ENCODE measurements at places on chromosomes 2 and 18.

DNA sequence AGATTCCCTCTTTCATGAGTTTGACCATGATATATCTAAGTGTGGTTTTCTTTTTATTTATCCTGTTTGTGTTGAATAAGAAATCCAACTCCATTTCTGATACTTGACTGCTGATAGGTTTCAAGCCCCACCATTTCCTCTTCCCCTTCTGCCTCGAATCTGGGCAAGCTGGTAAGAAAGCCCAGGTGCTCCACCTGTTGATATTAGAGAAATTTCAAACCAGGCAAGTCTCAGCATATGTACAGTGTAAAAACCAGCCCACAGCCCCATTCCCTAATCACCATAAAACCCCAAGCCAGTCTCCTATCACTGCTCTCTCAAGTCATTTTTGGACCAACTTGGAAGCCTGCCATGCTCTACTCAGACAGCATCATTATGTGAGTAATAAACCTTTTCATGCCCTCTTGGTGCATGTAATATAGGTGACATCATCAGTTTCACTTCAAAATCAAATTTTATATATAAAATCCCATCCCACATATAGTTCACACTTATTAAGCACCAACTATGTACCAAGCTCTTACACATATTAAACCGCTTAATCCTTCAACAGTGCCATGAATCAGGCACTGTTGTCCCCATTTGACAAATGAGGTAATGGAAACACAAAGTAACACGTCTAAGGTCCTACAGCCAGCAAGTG lies 46.6 kb downstream of the SMAD2 start:
- DNase-seq: no peak

- DNase-seq: no peak
Observed at GRCh38 chr18:49731421-49731841, 81.9 kb downstream of the ACAA2 start.

- DNase-seq: no peak
Observed at GRCh38 chr2:225400546-225401400, 1.3 kb downstream of the NYAP2 start.

DNA sequence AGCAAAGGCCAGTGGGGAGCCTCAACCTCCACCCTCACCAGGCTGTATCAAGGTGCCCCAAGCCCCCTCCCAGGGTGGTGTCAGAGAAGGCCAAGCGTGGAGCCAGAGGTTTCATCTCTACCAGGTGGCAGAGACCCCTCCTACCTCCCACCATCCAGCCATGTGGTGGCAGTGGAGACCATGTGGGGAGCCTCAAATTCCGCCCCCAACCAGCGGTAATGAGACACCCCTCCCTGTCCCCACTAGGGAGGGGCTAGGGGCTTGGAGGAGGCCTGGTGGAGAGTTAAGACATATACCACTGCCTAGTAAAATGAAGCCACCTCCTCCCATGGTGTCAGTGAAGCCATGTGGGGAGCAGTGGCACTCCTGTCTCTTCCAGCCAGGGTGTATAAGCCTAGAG lies 24.4 kb upstream of the YPEL5 start:
- no peak for DNase-seq

GRCh38 chr18:75109819-75110218 lies 99.1 kb downstream of the PTGR3 start:
- peak; percentile 16 for DNase-seq
